ENCODE measurements at places on chromosomes 3 and 15. TPM values are rescaled to one million over a fixed set of nuclear protein-coding genes. Genes with fewer than 3 reads are reported as not detected.

The PRR20G gene
- not detected for total RNA-seq

The P2RY14 gene
- not detected for total RNA-seq

The HHATL gene
- total RNA-seq = not detected

The LMAN1L gene
- not detected for total RNA-seq

The TRIP4 gene
- total RNA-seq = 8.0 TPM

The PPARG gene
- total RNA-seq = 84.1 TPM

The GOLGA6L9 gene
- 0.37 TPM for total RNA-seq

The TTLL13 gene
- total RNA-seq = not detected

The PIGBOS1 gene
- 5.1 TPM for total RNA-seq

The NCKIPSD gene
- 18.0 TPM for total RNA-seq

The CASR gene
- not detected for total RNA-seq

The C3orf80 gene
- 0.20 TPM for total RNA-seq

The TMOD2 gene
- 11.0 TPM for total RNA-seq

The GRM7 gene
- total RNA-seq = not detected

The CPNE9 gene
- total RNA-seq = not detected

The TEX9 gene
- total RNA-seq = 4.1 TPM

The EPHA3 gene
- under 0.01 TPM for total RNA-seq

The GPR87 gene
- total RNA-seq = not detected

The MORC1 gene
- total RNA-seq = not detected

The ALDH1L1 gene
- total RNA-seq = not detected

The CYP1A1 gene
- total RNA-seq = 0.37 TPM

The KLHL40 gene
- total RNA-seq = not detected

The CP gene
- total RNA-seq = 0.73 TPM

The ANKRD63 gene
- not detected for total RNA-seq

The CHRM5 gene
- not detected for total RNA-seq

The BSN gene
- under 0.01 TPM for total RNA-seq

The CATSPER2 gene
- total RNA-seq = 0.39 TPM

The MFGE8 gene
- total RNA-seq = 123 TPM

The JAGN1 gene
- 40.1 TPM for total RNA-seq

The IQCF5 gene
- total RNA-seq = not detected

The DLEC1 gene
- under 0.01 TPM for total RNA-seq

The CDHR4 gene
- total RNA-seq = not detected

The LRRIQ4 gene
- not detected for total RNA-seq

The NIT2 gene
- total RNA-seq = 24.3 TPM

The GOLGA8M gene
- total RNA-seq = 0.73 TPM

The ESYT3 gene
- 1.4 TPM for total RNA-seq

The DUOX1 gene
- under 0.01 TPM for total RNA-seq

The KIF15 gene
- 10.7 TPM for total RNA-seq

The ILDR1 gene
- total RNA-seq = not detected

The RARB gene
- 2.2 TPM for total RNA-seq

The EPHB3 gene
- total RNA-seq = 1.4 TPM

The FEZF2 gene
- not detected for total RNA-seq

The FBXL22 gene
- total RNA-seq = 0.20 TPM

The PHC3 gene
- 33.2 TPM for total RNA-seq

The LTK gene
- 0.20 TPM for total RNA-seq

The SERPINI1 gene
- 0.78 TPM for total RNA-seq

The LCMT2 gene
- 10.2 TPM for total RNA-seq

The CTNNB1 gene
- total RNA-seq = 698 TPM

The LCTL gene
- not detected for total RNA-seq

The CEP97 gene
- 21.1 TPM for total RNA-seq

The TERC gene
- total RNA-seq = 269 TPM

The CLEC3B gene
- total RNA-seq = 33.4 TPM

The CTDSPL gene
- total RNA-seq = 30.9 TPM

The MEX3B gene
- 2.0 TPM for total RNA-seq

The ST3GAL6 gene
- total RNA-seq = 0.59 TPM

The TGM4 gene
- under 0.01 TPM for total RNA-seq

The CFAP20DC gene
- total RNA-seq = 6.5 TPM

The RTP3 gene
- total RNA-seq = not detected

The TRIM42 gene
- total RNA-seq = not detected
